ENCODE measurements at places on chromosomes 1 and 21. TPM values are rescaled to one million over a fixed set of nuclear protein-coding genes. Genes with fewer than 3 reads are reported as not detected.

Gene SLC44A5
- polyA plus RNA-seq = 16.4 TPM

DNA sequence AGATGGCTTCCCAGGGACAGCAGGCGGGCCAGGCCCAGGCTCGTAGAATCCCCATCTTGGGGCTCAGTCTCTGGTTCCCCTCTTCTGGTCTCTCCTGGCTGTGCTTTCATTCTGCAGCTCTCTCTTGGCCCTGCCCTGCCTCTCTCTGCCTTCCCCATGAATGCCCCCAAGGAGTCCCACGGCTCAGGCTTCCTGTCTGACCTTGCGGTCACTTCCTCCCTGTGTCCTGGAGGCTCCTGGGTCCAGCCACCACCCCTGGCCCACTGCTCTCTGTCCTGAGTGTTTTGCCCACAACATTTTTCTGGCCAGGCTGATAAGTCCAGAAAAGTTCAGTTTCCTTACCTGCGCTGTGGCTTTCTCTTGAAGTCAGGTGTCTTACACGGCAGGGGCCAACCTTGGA, 29.1 kb downstream of the PIGP start:
- DNase-seq = no peak

Gene NR5A2
- 2.0 TPM for polyA plus RNA-seq

Gene S100A1
- 18.5 TPM for polyA plus RNA-seq

DNA sequence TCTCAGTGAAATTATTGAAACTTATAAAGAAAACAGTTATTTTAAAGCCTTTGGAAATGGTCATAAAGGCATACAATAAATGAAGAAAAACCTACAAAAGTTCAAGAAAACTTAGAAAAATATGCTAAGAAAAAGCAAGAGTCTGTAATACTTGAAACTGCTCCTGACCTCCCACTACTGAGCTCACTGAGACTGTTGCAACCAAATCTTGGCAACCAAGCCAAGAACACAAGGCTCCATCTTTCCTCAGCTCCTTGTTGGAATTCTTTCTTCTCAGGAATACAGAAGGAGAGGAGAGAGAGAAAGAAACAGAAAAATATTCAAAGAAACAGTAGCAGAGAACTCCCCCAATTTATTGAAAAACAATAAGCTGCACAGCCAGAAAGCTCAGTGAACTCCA, 160.5 kb downstream of the RASAL2 start:
- no peak for DNase-seq

DNA sequence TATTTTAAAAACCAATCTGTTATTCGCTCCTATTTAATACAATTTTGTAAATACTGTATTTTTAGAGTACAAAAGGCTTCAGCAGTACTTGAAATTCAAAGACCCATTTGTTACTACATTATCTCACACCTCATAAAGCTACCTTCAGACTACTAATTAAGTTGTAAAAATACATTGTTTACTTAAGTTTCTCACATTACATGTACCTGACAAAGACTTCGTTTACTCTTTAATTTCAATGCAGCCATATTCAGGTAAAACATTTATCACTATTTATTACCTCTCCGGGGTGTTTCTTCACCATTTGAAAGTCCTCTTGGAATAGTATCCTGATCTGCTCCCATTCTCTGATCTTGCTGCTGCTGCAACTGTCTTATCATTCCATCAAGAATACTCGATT, 55.2 kb downstream of the BRWD1 start:
- no peak for DNase-seq

GRCh38 chr1:192158181-192158580, at the start of gene RGS18:
TSS of gene RGS18 (plus strand) at chr1:192158462. CDS start at chr1:192158638, 176 bp downstream.
- DNase-seq = no peak

Gene ANGPTL3
- 8.9 TPM for polyA plus RNA-seq

DNA sequence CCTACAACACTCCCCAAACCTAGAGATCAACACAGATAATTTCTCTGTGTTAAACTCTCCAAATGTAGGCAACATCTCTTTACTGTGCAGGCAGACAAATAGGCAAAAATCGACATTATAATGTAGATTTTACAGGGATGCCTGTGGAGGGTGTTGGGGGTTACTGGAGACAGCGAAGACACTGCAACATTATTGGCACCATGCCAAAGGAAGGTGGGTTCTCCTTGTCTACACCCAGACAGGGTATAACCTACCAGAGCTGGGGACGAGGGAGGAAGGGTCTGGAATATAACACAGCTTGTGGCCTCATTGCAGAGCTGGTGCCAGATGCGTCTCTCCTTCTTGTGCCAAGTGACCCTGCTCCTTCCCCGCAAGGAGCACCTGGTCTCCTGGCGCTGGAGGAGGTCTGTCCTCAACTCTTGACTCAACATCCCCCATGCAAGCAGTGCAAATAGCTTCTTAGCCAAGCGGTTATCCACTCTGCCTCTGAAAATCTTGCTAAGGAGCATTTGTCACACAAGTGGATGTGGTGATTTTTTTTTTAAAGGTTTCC, 404.0 kb downstream of the PRDM2 start:
- no peak for DNase-seq

DNA sequence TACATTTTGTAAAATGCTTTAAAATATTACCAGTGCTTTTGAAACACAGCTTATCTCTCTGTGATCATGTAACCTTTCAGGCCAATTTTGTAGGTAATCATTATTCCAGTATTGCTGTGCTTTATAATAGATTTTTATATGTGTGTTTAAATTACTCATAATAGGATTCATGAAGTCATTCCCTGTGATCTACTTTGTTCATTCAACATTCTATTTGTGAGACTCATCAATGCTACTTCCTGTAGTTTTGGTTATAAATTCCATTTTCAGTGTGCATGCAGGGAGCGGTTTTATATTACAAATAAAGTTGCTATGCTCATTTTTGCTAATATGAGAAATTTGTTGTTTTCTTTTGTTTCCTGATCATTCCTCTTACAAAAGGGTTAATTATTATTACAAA, 4.1 kb upstream of the OR2M5 start:
- DNase-seq = no peak

Gene SELENBP1
- polyA plus RNA-seq = 50.4 TPM

Gene URB1
- polyA plus RNA-seq = 14.9 TPM

DNA sequence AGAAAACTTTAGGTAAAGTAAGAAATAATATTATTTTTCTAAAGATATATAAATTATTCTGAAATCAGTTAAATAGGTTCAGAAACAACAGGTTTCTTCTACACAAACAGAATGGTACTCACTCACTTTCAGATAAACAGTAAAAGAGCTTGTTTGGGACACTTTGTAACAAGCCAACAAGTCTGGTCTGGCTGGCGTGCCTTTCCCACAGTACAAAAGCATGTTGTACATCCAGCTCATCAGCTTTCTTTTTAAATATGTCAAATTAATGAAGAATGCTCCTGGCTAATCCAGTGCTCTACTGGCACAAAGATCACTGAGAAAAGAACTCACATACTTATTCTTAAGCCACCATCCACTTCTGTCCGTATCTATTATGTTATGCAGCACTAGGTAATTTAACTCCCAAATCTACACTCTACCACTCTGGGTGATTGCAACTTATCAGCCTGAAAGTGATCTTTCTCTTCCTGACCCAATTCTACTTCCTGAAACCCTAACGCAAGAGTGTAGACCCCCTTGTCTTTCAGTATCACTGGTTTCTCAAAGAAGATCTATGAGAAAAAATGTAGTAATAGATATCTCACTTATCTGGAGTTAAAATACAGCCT, 32.6 kb downstream of the TRIT1 start:
- no peak for DNase-seq

- DNase-seq = no peak
Observed at GRCh38 chr1:177589166-177589565, 380.7 kb downstream of the SEC16B start.

DNA sequence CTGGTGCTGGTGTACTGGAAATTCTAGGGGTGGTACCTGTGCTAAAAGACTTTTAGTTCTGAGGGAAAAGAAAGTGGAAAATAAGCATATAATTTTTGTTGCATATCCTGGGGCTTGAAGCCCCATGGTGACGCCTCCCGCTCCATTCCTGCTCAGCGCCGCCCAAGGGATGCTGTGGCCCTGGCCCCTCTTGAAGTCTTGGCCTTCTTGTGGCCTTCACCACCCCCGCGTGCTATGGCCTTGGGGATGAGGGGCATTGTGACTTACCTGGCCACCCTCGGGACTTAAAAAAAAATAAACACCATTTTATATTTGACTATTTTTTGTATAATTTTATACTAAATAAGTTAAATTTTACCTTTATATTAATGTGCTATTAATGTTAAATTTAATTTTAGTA, 15.3 kb downstream of the IFI16 start:
- DNase-seq = no peak

Gene RBM11
- 5.2 TPM for polyA plus RNA-seq

Gene CDA
- 3.8 TPM for polyA plus RNA-seq

- no peak for DNase-seq
Observed at GRCh38 chr1:17194615-17195528, 10.1 kb upstream of the PADI1 start.

GRCh38 chr1:245648749-245649522, 494.2 kb downstream of the KIF26B start:
- no peak for DNase-seq

- DNase-seq = no peak
Observed at GRCh38 chr1:154556422-154556821, 2.0 kb downstream of the UBE2Q1 start.

Data from left kidney (tissue), 8 donors.